ENCODE measurements at places on chromosomes 6 and 20.

DNA sequence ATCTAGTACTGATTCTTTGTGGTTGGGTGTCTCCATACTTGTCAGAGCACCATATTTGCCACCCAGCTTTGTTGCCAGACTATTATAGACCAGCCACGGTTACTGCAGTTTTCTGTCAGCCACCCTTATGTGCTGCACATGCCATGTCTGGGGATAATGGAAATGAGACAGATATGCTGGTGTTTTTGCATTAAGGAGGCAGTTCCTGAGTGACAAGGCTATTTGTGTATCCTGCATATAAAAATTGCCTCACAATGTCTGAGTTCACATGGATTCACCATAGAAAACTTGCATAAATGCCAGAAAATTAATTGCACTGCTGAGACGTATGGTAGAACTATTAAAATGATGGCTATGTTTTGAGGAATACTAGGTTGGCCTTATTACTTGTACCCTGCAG is 51.8 kb downstream of the NKAIN2 start:
- H3K27ac ChIP-seq = no peak overlapping the region
- H3K4me1 ChIP-seq = no peaks in the 10 kb centered on the region
- DNase-seq = no peak
- H3K4me3 ChIP-seq = no peak overlapping the region
- H3K36me3 ChIP-seq = no peaks in the 10 kb centered on the region

DNA sequence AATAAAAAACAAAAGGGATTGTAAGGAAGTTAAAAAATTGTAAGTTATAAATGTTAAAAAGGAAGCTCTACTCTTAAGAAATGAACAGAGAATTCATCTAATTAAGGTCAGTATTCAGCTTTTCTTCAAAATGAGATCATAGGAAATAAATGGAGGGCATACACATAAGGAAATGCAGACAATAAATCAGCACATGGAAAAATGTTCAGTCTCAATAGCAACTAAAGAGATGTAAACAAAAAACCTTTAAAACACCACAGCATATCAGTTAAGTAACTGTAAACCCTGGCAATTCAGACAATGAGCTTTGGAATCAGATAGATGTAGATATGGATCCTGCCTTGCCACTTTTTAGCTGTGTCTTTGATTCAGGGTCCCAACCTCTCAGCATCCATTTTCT is 24.0 kb upstream of the CLIC5 start:
- H3K4me1 ChIP-seq = no peaks in the 10 kb centered on the region
- no peaks in the 10 kb centered on the region for H3K36me3 ChIP-seq
- no peak overlapping the region for H3K4me3 ChIP-seq
- H3K27ac ChIP-seq = no peak overlapping the region
- no peaks in the 10 kb centered on the region for H3K27me3 ChIP-seq

GRCh38 chr6:117498159-117498558 is 15.7 kb downstream of the DCBLD1 start:
- H3K27me3 ChIP-seq = no peaks in the 10 kb centered on the region
- H3K4me3 ChIP-seq = peak overlapping the region; percentile 62
- peak overlapping the region; percentile 86 for H3K27ac ChIP-seq
- peaks cover 3% of the 10 kb centered on the region for H3K4me1 ChIP-seq
- H3K36me3 ChIP-seq = peaks cover 3% of the 10 kb centered on the region

DNA sequence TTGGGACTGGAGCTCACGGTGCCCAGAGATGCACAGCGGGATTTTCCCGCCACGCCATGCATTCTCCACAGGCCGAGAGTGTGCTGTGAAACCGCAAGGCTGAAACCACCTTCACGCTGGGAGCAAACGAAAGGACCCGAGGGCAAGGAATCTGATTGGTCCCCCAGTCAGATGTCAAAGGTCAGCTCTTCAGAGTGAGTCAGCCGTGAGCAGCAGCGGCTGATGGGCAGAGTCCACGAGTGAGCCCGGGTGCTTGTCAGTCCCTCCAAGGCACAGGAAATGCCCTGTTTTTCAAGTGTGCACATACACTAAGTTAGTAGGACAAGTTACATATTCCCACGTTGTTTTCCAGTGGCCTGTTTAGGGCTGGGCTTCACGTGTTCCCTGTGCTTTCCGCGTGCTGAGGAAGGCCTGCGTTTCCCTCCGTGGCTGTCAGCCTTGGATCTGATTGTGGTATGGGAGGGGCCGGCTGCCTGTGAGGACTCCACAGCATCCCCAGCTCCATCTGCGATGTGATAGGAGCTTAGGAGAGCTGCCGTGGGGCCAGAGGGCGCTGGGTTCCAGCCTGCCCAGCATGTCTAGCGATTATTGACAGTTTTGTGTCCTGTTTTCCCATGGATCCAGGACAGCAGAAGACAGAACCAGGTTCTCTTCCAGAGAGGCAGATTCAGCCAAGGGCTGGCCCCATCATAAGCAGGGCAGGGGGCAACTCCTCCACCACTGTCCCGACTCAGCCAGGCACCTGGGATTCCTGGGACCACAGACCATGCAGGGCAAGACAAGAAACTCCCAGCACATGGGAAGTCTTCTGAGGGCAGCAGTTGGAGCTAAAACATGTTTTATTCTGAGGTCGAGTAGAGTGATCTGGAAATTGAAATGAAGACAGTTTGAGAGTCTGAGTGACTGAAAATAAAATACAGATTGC is 38.2 kb upstream of the FRMD1 start:
- no peak overlapping the region for H3K4me3 ChIP-seq
- H3K27ac ChIP-seq = no peak overlapping the region
- peaks cover 3% of the 10 kb centered on the region for H3K4me1 ChIP-seq
- H3K36me3 ChIP-seq = no peaks in the 10 kb centered on the region
- H3K27me3 ChIP-seq = no peaks in the 10 kb centered on the region

GRCh38 chr6:99014061-99014460 is 66.3 kb upstream of the FBXL4 start:
- no peaks in the 10 kb centered on the region for H3K27me3 ChIP-seq
- DNase-seq = peak; percentile 26
- H3K4me1 ChIP-seq = peaks cover 4% of the 10 kb centered on the region
- H3K4me3 ChIP-seq = no peak overlapping the region

All from mesenchymal stem cell (in vitro differentiated cells and primary cell).